Activated CD8-positive, alpha-beta memory T cell treated with anti-CD3 and anti-CD28 coated beads, Interleukin-2, amount 10 ng/mL, durations not matched to agents 7 days and 5 days (primary cell): ENCODE measurements at places on chromosomes 5 and 9. TPM values are rescaled to one million over a fixed set of nuclear protein-coding genes. Genes with fewer than 3 reads are reported as not detected.

Gene PCDHGB4
- 0.07 TPM for total RNA-seq

Gene PTGS1
- total RNA-seq, result 1.0 TPM

Gene CDKN2B
- total RNA-seq, result 0.93 TPM

Gene PCDHB3
- not detected for total RNA-seq

Gene FAM221B
- not detected for total RNA-seq

Gene PGM5
- total RNA-seq, result not detected

Gene OLFM1
- total RNA-seq, result 0.30 TPM

Gene GCNT4
- 0.41 TPM for total RNA-seq

Gene ANGPTL2
- not detected for total RNA-seq

Gene LRRC26
- not detected for total RNA-seq

Gene ITGA2
- 17.6 TPM for total RNA-seq

Gene LPAR1
- total RNA-seq, result not detected

Gene SLC46A2
- total RNA-seq, result not detected

Gene LCP2
- total RNA-seq, result 419 TPM

Gene PDGFRB
- 53.3 TPM for total RNA-seq

Gene WDR31
- total RNA-seq, result 1.1 TPM

Gene IRX4
- not detected for total RNA-seq

Gene TAF11L5
- total RNA-seq, result not detected

Gene PTPA
- total RNA-seq, result 129 TPM

Gene KIF27
- 2.2 TPM for total RNA-seq

Gene ZNF883
- total RNA-seq, result not detected

Gene LHX3
- total RNA-seq, result not detected

Gene GMCL2
- total RNA-seq, result not detected
